ENCODE measurements at places on chromosomes 5 and 9.

GRCh38 chr9:124239249-124240073 lies 18.3 kb upstream of the NEK6 start:
- no peak for DNase-seq

DNA sequence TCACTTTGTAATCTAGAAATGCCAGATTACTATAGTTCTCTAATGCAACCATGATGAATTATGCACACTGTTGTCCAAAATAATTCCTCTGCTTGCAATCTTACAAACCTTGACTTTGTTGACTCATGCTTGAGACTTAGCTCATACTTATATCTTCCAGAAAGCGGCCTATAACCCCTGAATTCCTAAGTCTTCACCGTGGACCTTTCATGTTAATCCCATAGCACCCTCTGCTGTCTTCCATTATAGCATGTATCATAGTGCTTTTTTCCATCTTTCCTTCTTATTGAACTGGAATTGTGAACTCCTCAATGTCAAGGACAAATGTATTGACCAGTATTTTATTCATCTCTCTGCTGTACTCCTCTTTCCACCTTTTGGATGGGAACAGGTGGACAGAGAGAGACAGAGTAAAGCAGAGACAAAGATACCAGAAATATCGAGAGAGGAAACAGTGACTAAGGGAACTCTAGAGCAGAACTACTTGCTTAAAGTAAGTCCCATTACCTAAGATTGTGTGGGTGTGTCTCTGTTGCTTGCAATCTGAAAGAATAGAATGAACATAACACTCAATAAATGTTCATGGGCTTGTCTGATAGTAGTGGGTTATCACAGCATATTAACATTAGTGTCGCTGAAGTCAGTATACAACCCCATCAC lies 110.0 kb downstream of the LURAP1L start:
- no peak for DNase-seq

GRCh38 chr5:3325201-3325971 lies 270.2 kb upstream of the IRX1 start:
- no peak for DNase-seq

- no peak for DNase-seq
Measured at GRCh38 chr9:80320480-80320879, 748.7 kb downstream of the TLE4 start.

- DNase-seq: no peak
Measured at GRCh38 chr9:8816361-8816760, 1016.8 kb upstream of the DMAC1 start.
